ENCODE measurements at places on chromosomes 7 and 10.
A peak's percentile ranks its signal among the peaks of the same experiment; 100 is the strongest.

GRCh38 chr7:53996876-53997275, 545.3 kb upstream of the VSTM2A start:
- DNase-seq: no peak

GRCh38 chr7:50791363-50791937, 8.8 kb upstream of the GRB10 start:
- DNase-seq: peak; percentile 31

- no peak for DNase-seq
Observed at GRCh38 chr7:96415293-96415940, 93.5 kb upstream of the SLC25A13 start.

- peak; percentile 56 for DNase-seq
Observed at GRCh38 chr10:44567471-44567870, 182.6 kb upstream of the CXCL12 start.

GRCh38 chr10:34522546-34522945, 292.6 kb downstream of the PARD3 start:
- peak; percentile 43 for DNase-seq

DNA sequence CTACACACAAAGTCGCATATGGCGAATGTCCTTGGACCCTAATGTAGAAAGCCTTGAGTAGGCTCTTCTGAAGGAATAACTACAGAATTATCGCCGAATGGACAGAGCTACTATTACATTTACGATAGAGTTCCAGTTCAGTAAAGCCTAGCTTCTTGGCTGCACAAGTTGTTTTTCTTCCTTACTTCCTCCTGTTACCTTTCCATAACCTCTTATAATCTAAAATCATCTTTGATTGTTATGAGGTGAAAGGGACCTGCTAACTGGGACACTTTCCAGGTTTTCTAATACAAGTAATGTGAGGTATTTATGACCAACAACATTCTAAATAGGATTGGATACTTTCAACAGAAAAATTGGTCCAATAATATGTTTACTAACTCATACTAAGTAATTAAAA, 31.2 kb downstream of the MACC1 start:
- DNase-seq: no peak

DNA sequence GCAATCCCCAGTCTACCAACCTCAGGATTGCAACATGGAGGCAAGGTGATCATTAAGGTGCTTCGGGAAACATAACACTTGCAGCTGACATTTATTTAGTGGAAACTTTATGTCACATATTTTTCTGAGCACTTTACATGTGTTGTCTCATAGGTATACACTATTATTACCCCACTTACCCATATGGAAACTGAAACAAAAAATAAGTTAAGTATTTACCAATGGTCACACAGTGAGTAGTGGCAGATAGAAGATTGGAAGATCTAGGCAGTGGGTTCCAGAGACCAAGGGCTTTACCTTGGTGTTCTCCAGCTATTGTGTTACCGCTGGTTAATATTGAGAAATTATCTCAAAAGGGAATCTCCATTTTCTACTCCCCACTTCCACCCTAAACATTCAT, 1279.1 kb upstream of the SORCS1 start:
- no peak for DNase-seq

DNA sequence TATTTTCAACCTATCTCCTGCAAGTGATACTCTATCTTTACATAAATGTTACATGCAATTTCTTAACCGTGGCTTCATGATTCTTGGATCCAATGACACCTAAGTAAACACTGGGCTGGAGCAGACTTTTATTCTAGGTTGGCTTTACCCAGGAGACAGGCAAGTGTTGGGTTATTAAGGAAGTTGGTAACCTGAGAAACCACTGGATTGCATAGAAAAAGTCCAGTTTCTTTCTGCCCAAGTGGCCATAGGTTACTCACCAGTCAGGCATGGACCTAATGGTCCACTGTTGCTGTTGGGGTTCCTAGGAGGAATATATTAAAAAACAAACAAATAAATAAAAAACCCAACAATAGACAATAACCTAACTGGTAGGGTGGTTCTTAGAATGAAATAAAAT, 112.8 kb downstream of the SEMA3D start:
- DNase-seq: no peak

GRCh38 chr7:38934536-38934935, 25.5 kb upstream of the VPS41 start:
- no peak for DNase-seq

DNA sequence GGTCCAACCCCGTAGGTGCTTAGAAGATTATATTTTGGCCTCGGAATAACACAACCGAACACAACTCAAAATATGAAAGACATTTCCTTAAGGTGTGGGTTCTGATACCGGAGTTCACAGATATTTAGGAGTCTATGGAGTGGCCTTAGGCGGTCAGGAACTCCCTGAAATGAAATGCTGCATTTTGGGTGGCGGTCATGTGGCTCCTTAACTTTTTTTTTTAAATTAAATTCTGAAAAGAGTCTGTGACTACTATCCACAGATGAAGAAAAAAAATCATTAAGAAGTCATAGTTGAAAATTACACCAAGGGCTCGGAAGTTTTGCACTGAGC, 290.9 kb upstream of the NFE2L3 start:
- DNase-seq: no peak

DNA sequence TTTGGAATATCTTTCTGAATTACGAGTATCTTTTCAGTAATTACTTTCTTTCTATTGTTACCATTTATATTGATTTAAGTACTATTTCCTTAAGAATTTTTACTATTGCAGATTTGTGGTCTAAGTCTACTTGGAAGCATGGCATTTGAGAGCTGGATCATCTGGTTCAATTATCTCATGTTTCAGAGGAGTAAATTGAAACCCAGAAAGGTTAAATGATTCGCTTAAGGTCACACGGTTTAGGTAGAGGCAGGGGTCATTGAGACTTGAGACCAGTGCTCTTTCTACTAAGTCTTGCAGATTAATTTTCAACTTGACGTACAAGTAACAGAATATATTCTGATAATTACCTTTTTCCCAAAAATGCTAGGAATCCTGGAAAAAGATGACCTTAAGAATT, 109.2 kb upstream of the GLCCI1 start:
- no peak for DNase-seq

GRCh38 chr10:18142151-18142550, 1.9 kb downstream of the CACNB2 start:
- DNase-seq: peak; percentile 46

DNA sequence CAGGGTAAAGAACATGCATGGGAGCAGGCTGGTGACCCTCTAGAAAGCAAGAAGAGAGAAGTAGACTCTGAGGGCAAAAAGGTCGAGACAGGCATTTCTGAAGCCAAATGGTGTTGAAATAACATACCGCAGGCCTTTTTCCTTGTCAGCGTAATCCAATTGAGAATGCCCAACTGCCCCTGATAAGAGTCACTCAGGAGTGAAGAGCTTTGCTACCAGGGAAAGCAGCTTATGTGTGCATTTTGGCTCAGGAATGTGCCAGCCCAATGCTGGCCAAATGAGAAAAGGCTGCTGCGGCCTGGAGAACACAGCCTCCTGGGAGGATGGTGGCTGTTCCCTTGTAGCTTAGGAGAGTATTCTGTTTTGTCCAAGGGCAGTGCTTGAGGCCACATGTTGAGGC, 61.4 kb upstream of the NFKB2 start:
- DNase-seq: peak; percentile 40

DNA sequence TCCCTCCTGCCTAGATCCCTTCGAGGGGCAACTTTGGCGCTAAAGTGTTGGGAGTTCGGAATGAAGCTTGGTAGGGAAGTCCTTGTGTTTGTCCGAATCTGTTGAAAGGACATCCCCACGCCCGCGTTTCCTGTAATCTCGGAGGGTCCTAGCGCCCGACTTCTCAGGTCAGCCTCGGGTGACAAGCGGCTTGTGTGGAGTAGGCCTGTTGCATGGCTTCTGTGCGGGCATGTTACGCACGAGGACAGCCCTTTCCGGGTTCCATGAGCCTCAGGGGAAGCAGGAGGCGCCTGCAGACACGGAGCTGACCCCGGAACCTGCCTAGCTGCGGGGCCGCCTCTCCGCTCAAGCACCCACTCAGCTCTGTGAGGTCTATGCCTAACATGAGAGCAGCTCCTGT, 28.4 kb upstream of the AP5Z1 start:
- no peak for DNase-seq

DNA sequence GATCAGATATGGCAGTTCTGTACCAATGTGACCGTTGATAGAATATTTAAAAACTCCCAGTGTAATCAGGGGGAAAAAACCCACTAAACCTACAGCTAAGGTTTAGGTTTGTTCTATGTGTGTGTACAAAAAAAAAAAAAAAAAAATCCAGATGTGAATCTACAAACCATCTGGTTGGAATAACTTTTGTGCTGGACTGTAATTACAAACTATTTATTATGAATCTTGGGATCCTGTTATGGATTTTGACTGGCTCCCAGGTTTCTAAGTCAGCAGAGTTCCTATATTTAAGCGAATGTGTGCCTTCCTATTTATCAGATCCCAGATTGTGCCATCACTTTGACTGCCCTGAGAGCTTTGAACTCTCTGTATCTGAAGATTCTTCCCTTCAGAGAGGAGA, 29.1 kb downstream of the BMPER start:
- DNase-seq: no peak

DNA sequence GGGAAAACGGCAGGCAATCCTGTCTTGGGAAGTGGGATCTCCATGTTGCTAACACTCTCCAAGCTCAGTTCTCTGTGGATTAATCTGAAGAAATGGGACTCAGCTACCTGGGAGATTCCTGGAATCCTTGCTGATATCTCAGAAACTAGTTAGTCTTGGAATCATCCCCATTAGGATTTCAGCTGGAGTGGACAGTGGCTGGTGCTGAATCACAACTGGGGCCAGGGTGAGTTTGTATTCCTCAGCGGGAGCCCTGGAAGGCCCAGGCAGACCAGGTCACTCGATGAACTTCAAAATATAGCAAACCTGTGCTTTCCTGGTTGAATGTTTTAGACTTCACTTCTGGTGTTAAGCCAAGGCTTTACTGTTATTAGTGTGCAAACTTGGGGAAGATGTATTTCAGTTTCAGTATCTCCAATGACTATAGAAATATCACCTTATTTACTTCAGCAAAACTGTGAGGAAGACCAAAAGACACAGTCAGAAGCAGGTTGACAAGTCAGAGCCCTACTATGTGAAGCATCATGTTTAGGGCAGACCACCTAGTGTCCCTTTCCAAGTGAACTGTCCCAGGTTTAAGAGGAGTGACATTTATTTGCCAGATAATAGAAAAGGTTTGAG, 126.1 kb downstream of the AOAH start:
- no peak for DNase-seq

DNA sequence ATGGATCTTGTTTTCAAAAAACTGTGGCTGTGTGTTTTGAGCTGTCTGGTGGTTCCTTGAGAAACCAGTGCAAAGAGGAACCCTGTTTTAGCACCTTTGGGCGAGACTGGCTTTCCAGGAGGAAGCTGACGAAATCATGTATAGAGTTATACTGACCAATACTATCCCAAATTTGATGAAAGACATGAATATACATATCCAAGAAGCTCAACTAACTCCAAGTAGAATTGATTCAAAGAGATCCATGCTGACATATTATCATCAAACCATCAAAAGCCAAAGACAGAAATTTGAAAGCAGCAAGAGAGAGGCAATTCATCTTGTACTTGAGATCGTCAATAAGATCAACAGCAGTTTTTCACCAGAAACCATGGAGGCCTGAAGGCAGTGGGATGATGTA, 610.7 kb downstream of the DNAJB6 start:
- no peak for DNase-seq

- no peak for DNase-seq
Observed at GRCh38 chr10:48633381-48634197, 28.7 kb upstream of the ARHGAP22 start.
